ENCODE measurements at places on chromosomes 6 and 20. TPM values are rescaled to one million over a fixed set of nuclear protein-coding genes. Genes with fewer than 3 reads are reported as not detected.

DNA sequence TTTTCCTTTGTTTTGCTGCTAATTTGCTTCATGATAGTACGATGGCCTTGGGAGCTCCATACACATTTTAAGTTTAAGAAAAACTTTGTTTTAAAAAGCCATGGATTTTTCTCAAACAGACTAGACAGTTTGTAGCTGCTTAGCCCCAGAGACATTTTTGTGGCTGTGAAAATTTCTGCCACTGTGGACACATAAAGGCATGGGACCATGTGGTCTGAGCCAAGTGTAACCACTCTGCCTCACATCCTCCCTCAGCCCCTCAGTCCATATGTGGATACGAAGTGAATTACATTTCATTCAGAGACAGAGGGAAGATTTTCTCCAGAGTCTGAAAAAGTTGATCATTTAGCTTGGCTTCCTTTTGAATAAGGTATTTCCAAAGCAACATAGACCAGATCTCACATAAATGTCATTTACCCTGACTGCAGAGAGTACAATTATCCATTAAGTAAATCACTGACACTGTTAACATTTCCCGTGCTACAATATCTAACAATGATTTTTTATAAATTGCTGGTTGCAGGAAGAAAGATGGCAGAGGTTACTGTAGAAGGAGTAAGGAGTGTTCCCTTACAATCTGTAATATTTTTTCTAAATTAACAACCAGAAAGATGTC is 87.4 kb downstream of the GJA1 start:
- no peak overlapping the region for H3K4me3 ChIP-seq
- H3K36me3 ChIP-seq = no peaks in the 10 kb centered on the region
- no peaks in the 10 kb centered on the region for H3K27me3 ChIP-seq
- H3K27ac ChIP-seq = no peak overlapping the region
- DNase-seq = no peak

GRCh38 chr6:37115236-37115895 is 54.6 kb upstream of the PIM1 start:
- no peak overlapping the region for H3K4me3 ChIP-seq
- H3K4me1 ChIP-seq = peaks cover 21% of the 10 kb centered on the region
- H3K27me3 ChIP-seq = no peaks in the 10 kb centered on the region
- no peak overlapping the region for H3K27ac ChIP-seq
- no peak for DNase-seq

Gene DNAH8
- total RNA-seq = 0.02 TPM

- H3K4me3 ChIP-seq = no peak overlapping the region
- no peak overlapping the region for H3K27ac ChIP-seq
- H3K36me3 ChIP-seq = no peaks in the 10 kb centered on the region
- no peaks in the 10 kb centered on the region for H3K4me1 ChIP-seq
- H3K27me3 ChIP-seq = peaks cover 16% of the 10 kb centered on the region
These were observed 56.8 kb downstream of the LINC00237 start for GRCh38 chr20:21049305-21049828.

Gene ZNFX1
- total RNA-seq = 45.3 TPM

- H3K4me3 ChIP-seq = no peak overlapping the region
- no peak for DNase-seq
- no peaks in the 10 kb centered on the region for H3K27me3 ChIP-seq
- H3K27ac ChIP-seq = peak overlapping the region; percentile 79
These were observed 125.9 kb downstream of the FYN start for GRCh38 chr6:111747396-111747795.

DNA sequence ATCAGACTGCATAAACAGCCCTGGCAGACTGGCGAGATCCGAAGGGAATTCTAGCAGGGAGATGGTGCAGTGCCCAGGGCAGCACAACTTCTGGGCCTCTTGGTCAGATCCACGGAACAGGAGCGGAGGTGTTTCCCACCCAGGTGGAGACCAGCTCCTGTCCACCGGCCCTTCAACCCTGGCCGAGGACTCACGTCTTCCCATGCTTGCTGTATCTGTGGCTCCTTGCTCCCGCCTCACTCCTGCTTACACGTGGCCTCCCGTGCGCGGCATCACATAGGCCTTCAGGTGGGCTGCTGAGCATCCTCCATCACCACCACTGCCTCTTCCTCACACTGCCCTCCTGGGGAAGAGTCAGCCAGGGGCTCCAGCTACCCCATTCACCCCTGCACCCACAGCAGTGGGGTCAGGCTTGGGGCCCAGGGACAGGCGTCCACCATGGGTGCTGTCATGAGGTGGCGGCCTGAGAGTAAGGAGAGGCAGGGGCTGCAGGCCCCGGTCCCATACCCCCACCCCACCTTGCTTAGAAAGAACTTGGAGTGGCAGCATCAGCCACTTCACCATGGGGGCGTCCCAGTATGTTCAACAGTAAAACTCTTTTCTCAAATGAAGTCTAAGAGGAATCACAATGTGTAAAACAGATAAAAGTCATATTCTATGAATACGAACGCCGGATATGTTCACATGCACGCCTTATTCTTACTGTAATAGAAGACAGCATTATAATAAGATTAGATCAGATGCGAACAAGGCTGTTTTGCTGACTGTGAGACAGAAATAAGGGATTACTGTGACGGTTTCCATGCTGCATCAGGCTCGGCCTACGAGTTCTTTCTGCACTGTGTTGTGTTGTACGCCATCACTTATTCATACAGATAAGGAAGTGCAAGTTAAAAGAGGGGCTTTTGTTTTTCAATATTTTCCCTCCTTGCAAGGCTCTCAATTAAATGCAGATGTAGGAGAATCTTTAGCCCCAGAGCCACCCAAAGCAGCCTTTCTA is 165.4 kb downstream of the GRM4 start:
- no peak overlapping the region for H3K27ac ChIP-seq
- peaks cover 14% of the 10 kb centered on the region for H3K27me3 ChIP-seq
- no peak overlapping the region for H3K4me3 ChIP-seq
- H3K36me3 ChIP-seq = no peaks in the 10 kb centered on the region

GRCh38 chr6:167020206-167020605 is 21.0 kb downstream of the CEP43 start:
- H3K36me3 ChIP-seq = peaks cover 8% of the 10 kb centered on the region
- no peak overlapping the region for H3K4me3 ChIP-seq
- H3K27ac ChIP-seq = no peak overlapping the region
- peaks cover 3% of the 10 kb centered on the region for H3K4me1 ChIP-seq
- no peaks in the 10 kb centered on the region for H3K27me3 ChIP-seq
- no peak for DNase-seq

DNA sequence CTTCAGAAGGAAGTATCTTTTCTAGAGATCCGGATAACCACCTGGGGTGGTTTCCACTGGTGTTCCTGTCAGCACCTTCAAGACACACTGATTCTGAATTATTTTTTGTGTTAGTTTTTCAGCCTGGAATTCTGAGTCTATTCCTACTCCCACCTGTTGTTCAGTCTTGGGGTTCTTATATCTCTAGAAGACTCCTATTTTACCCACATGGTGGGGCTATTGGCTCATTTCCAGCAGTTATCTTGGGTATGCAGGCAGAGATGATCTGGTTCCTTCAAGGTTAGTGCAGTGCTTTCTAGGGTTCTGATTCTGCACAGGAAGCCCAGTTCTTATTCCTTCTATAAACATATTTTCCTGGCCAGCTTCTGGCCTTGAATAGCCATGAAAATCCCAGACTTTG is 175.6 kb upstream of the PDE7B start:
- H3K27me3 ChIP-seq = no peaks in the 10 kb centered on the region
- peak; percentile 13 for DNase-seq
- H3K27ac ChIP-seq = no peak overlapping the region
- no peaks in the 10 kb centered on the region for H3K36me3 ChIP-seq
- H3K4me1 ChIP-seq = no peaks in the 10 kb centered on the region

- H3K27me3 ChIP-seq = no peaks in the 10 kb centered on the region
- H3K27ac ChIP-seq = no peak overlapping the region
- peaks cover 52% of the 10 kb centered on the region for H3K4me1 ChIP-seq
These were observed 3.3 kb downstream of the ENTPD6 start for GRCh38 chr20:25198663-25199383.

DNA sequence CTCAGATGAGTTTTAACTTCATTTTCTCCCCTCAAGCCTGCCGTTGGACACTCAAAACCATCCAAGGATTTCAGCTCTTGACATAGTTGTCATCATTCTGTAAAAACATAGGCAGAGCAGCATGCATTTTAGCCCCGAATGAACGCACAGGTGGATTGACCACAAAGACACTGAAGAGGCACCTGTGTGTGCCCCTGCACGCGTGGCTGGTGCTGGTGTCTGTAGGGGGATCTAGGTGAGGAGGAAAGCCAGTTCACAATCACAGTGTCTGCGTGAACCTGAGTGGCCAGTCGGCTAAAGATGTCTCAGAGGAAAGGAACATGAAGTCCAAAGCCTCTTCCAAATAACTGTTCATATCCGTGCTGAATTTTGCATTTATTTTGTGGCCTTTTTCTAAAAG is 309.2 kb downstream of the QKI start:
- no peaks in the 10 kb centered on the region for H3K27me3 ChIP-seq
- no peaks in the 10 kb centered on the region for H3K36me3 ChIP-seq
- DNase-seq = no peak
- H3K4me1 ChIP-seq = no peaks in the 10 kb centered on the region
- H3K4me3 ChIP-seq = no peak overlapping the region

DNA sequence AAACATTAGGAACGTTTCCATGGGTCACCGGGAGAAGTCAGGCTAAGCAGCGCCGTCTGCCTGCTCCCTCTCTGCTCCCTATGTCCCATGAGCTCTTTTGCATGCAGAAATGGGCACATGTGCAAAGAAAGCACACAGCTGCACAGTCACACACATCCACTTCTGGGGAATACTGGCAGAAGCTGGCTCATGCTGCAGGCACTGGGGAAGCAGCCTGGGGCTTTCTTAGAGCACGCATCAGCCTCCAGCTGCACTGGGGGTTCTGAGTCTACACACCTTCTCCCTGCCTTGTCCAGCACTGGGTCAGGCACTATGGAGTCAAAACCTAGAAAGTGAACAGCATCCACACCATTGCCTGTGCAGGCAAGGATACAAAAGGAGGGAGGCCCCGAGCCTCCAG is 76.1 kb upstream of the FOXQ1 start:
- H3K4me3 ChIP-seq = no peak overlapping the region
- H3K4me1 ChIP-seq = no peaks in the 10 kb centered on the region
- DNase-seq = no peak

DNA sequence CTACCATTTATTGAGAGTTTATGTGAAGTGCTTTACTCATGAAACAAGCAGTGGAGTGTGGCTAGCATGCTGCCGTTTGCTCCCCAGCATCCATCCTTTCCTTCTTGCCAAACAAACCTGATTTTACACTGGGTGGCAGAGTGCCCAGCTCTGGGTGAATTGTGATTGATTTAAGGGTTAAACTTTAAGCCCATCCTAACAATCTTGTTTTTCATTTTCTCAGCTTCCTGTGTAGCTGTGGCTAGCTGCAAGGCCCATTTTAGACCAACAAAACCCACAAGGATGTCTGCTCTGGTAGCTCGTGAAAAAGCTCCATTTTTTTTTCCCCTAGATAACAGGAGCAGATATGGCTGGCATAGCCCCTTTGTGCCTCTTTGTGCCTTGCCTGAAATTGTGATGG is 77.7 kb upstream of the KCNG1 start:
- no peak for DNase-seq
- no peak overlapping the region for H3K4me3 ChIP-seq
- H3K4me1 ChIP-seq = no peaks in the 10 kb centered on the region
- no peak overlapping the region for H3K27ac ChIP-seq
- no peaks in the 10 kb centered on the region for H3K36me3 ChIP-seq

- H3K4me3 ChIP-seq = no peak overlapping the region
- no peaks in the 10 kb centered on the region for H3K36me3 ChIP-seq
- no peak for DNase-seq
- H3K27ac ChIP-seq = no peak overlapping the region
These were observed 16.2 kb downstream of the GFOD1 start for GRCh38 chr6:13471184-13471583.

DNA sequence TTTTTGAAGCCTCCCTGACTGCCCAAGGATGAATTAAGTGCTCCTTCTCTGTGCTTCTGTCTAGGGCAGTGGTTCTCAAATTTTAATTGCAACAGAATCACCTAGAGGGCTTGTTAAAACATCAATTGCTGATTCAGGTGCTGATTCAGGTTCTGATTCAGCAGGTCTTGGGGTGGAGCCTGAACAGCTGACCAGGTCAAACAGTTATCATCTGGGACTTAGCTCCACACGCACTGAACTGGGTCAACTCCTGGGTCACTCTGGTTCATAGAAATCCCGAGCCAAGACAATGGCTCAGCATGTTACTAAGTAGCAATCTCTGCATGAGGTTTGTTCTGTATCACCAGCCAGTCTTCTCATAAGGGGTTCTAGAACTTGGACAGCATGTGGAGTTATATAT is 192.3 kb downstream of the GJA1 start:
- H3K4me1 ChIP-seq = no peaks in the 10 kb centered on the region
- no peak for DNase-seq
- H3K27me3 ChIP-seq = no peaks in the 10 kb centered on the region
- H3K36me3 ChIP-seq = no peaks in the 10 kb centered on the region
- H3K4me3 ChIP-seq = no peak overlapping the region
- no peak overlapping the region for H3K27ac ChIP-seq

Gene SMIM8
- 7.6 TPM for total RNA-seq

DNA sequence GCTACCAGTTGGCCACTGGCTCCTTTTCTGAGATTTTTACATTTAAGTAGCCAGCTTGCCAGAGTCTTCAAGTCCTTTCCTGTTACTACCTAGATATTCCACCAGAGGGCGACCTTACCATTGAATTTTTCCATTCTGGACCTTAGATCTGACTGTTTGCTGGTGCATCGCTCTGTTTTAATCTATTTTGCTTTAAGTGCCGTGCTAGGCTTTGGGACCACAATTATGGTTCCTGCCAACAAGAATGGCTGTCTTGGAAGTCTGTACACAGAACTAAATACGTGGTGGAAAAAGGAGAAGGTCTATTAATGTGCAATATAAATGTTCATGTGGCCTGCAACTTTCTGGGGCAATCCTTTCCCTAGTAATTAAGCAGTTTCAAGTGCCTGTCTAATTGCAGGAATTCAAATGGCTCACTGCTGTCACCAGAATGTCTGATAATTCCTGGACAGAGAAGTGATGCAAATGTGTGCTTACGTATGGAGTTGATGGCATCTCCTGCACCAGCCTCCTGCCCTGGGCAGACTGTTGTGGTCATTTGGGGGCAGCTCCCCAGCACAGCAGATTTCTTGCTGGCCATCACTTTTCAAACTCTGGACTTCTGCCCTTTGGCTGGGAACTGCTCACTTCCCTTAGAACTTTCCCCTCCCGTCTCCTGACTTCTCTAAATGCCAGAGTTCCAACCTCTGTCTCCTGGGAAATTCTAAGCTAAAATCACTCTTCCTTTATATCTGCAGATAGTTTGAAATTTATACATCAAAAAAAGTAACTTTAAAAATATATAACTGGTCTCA is 5.6 kb upstream of the HLA-DOA start:
- H3K4me1 ChIP-seq = peaks cover 12% of the 10 kb centered on the region
- H3K27ac ChIP-seq = no peak overlapping the region
- H3K4me3 ChIP-seq = no peak overlapping the region
- no peaks in the 10 kb centered on the region for H3K36me3 ChIP-seq
- peak; percentile 34 for DNase-seq
- peaks cover 15% of the 10 kb centered on the region for H3K27me3 ChIP-seq

- H3K27ac ChIP-seq = no peak overlapping the region
- H3K4me3 ChIP-seq = no peak overlapping the region
- H3K4me1 ChIP-seq = peaks cover 10% of the 10 kb centered on the region
- H3K27me3 ChIP-seq = peaks cover 4% of the 10 kb centered on the region
- no peak for DNase-seq
These were observed 113.8 kb upstream of the ARMC2 start for GRCh38 chr6:108734271-108734922.

GRCh38 chr6:111711476-111711875 is 105.8 kb upstream of the TRAF3IP2 start:
- H3K27me3 ChIP-seq = no peaks in the 10 kb centered on the region
- DNase-seq = no peak
- peak overlapping the region; percentile 74 for H3K27ac ChIP-seq
- peaks cover 68% of the 10 kb centered on the region for H3K4me1 ChIP-seq
- H3K36me3 ChIP-seq = peaks cover 67% of the 10 kb centered on the region

Gene RAMACL
- 0.29 TPM for total RNA-seq

Gene PRDM13
- total RNA-seq = not detected

Gene EMILIN3
- not detected for total RNA-seq

All from activated CD4-positive, alpha-beta memory T cell treated with anti-CD3 and anti-CD28 coated beads for 36 hours (primary cell).